ELF-1 (cell line): ENCODE measurements at places on chromosomes 1 and 21.

- no peak for DNase-seq
Observed at GRCh38 chr1:184759112-184759511, 4.5 kb upstream of the EDEM3 start.

DNA sequence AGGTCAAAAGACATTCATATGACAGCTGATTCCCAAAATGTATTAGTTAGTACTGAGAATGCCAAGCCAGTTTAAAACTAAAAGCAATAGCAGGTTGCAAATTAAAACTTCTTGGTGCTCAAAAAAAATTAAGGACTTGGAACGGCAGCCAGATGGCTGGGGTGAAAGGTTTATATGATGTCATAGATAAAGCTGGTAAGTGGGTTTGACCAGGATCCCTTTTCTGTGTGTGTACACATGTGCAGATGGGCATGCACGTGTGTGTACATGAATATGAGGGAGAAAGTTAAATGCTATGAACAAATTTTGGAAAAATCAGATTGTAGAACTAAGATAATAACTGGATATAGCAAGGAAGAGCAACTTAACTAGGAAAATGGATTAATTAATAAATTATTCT lies 39.1 kb upstream of the DPH5 start:
- no peak for DNase-seq

DNA sequence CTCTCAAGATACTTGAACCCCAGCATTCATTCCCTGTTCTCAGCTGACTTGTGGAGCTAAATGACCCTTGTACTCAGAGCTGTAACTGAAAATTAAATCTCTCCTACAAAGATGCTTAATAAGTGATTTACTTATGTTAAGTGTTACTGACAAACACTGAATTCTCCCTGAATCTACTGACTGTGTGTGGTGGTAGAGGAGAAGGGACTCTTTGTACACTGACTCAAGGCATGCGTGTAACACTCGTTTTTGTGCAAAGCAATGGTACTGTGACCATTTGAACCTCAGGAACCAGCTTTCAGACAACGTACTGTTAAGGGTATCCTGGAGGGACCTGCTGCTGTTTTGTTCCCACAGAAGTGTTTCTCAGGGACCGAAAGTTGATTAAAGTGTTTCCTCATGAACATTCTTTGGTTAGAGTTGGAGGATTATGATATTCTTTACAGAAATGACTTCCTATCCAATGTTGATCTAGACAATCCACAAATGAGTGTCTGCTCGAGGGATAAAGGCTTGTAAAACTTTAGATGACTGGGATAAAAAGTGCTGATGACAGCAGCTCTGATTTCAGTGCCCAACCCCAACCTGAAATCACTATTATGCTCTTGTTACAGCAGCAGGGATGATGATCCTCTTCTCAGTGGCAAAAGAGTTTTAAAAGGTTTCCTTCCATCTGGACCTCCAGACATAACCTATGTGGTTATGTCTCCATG lies 12.8 kb downstream of the RGL1 start:
- DNase-seq: no peak

GRCh38 chr1:35646043-35646442 lies 4.7 kb upstream of the PSMB2 start:
- DNase-seq: peak; percentile 8

DNA sequence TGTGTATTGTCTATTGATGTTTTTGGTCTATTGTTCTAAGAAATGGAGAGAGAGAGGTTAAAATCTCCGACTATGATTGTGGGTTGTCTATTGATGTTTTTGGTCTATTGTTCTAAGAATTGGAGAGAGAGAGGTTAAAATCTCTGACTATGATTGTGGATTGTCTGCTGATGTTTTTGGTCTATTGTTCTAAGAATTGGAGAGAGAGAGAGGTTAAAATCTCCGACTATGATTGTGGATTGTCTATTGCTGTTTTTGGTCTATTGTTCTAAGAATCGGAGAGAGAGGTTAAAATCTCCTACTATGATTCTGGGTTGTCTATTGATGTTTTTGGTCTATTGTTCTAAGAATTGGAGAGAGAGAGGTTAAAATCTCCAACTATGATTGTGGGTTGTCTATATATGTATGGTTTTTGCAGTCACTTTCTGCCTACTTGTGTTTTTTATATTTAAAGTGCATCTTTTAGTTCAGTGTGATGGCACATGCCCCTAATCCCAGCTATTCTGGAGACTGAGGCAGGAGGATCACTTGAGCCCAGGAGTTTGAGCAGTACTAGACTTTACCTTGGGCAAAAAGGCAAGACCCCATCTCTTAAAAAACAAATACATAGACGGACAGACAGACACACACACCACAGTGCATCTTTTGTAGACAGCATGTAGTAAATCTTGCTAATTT lies 16.2 kb downstream of the C1orf159 start:
- no peak for DNase-seq
